ENCODE measurements at places on chromosomes 2 and 18.

- DNase-seq, result no peak
These were observed 144.8 kb upstream of the GULP1 start for GRCh38 chr2:188146888-188147287.

GRCh38 chr2:238989484-238989883 lies 141.6 kb downstream of the TWIST2 start:
- no peak for DNase-seq

- DNase-seq, result no peak
These were observed 240.3 kb downstream of the LRATD1 start for GRCh38 chr2:14872779-14873325.

DNA sequence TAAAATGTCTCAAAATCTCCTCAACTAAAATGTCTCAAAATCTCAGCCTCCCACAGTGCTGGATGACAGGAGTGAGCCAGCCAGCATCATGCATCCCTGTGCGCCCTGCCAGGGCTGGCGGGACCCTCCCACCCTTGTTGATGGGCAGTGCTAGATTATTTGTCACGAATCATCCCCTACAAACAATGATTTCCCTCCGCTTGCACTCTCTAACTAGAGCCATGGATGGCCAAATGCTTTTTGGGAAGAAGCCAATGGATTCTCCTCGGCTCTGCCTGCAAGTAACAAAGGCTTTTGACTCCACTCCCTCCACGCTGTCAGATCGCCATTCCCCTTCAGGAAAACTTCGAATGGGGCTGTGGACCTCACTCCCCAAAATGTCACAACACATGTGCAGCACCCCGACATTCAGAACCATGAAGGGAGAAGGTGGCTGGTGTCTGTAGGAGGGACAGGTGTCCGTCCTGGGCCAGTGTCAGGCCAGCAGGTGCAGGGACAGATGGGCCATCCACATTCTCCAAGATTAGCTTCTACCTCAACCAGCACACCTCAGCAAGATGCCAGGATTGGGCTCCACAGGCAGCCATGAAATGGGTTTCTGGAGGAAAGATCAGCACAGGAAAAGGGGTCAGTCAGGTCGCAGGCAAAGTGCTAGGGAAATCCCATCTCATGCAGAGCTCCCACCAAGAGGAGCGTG lies 11.5 kb downstream of the AMER3 start:
- no peak for DNase-seq

GRCh38 chr2:80030135-80030534 lies 274.4 kb downstream of the LRRTM1 start:
- no peak for DNase-seq

GRCh38 chr2:182906454-182906853 lies 40.0 kb upstream of the FRZB start:
- no peak for DNase-seq

DNA sequence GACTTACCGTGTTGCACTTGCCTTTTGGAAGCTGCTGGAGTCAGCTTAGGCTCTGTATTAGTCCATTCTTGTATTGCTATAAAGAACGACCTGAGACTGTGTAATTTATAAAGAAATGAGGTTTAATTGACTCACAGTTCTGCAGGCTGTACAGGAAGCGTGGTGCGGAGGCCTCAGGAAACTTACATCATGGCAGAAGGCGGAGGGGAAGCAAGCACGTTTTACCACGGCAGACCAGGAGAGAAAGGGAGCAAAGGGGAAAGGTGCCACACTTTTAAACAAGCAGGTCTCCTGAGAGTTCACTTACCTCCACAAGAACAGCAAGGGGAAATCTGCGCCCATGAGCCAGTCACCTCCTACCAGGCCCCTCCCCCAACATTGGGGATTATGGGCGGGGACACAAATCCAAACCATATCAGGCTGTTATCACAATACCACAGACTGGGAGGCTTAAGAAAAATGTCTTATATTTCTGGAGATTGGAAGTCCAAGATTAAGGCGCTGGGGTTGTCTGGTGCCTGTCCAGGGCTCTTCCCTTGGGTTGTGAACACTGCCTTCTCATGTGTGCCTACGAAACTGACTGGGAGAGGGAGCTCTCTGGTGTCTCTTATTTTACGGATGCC lies 3.6 kb upstream of the D2HGDH start:
- DNase-seq, result no peak

GRCh38 chr2:25358249-25358815 lies 16.6 kb upstream of the DNMT3A start:
- no peak for DNase-seq
